Right atrium auricular region (tissue), 2 donors: ENCODE measurements at places on chromosomes 11 and 22. TPM values are rescaled to one million over a fixed set of nuclear protein-coding genes. Genes with fewer than 3 reads are reported as not detected.
A peak's percentile ranks its signal among the peaks of the same experiment; 100 is the strongest.

DNA sequence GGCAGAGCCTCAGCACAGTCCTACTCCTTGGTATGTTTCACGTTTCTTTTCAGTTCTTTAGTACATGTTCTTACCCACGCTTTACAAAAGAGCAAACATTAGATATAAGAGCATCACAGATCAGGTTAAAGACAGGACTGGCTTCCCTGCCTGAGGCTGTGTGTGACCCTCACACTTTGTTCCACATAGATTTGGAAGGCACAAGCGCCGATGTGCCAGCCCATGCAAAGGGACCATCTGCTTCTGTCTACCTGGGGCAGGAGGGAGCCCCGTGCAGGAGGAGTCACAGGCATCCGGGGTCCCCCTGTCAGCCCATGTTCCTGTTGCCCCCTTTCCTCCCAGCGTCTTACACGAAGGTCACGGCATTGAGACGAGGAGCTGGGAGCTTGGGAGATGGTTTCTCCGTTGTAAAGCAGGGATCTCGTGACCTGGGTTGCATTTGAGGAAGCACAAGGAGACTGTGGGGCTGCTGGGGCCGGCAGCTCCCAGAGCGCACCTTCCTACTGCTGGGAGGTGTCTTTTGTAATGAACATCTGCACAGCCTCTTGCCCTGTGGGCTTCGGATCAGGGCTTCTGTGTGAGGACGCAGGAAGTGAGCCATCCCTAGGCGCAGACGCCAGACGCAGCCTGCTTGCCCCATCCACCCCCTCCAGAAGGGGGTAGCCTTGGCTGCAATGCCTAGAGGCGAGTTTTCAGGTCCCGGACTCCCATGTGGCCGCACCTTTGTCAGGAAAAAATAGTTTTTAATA lies 72.6 kb downstream of the SCN3B start:
- no peaks in the 10 kb centered on the region for H3K27me3 ChIP-seq
- H3K4me3 ChIP-seq, result no peak overlapping the region
- H3K4me1 ChIP-seq, result peaks cover 5% of the 10 kb centered on the region
- DNase-seq, result no peak
- no peak overlapping the region for H3K27ac ChIP-seq
- no peaks in the 10 kb centered on the region for H3K36me3 ChIP-seq

- H3K4me3 ChIP-seq, result no peak overlapping the region
- H3K27ac ChIP-seq, result no peak overlapping the region
- no peak for DNase-seq
- H3K36me3 ChIP-seq, result no peaks in the 10 kb centered on the region
- no peaks in the 10 kb centered on the region for H3K27me3 ChIP-seq
- no peaks in the 10 kb centered on the region for H3K4me1 ChIP-seq
Observed at GRCh38 chr22:49040754-49041467, 786.8 kb downstream of the BRD1 start.

- H3K4me3 ChIP-seq, result no peak overlapping the region
- H3K27me3 ChIP-seq, result no peaks in the 10 kb centered on the region
- peak; percentile 74 for DNase-seq
- H3K36me3 ChIP-seq, result peaks cover 5% of the 10 kb centered on the region
- peak overlapping the region; percentile 86 for H3K27ac ChIP-seq
Observed at GRCh38 chr22:20550851-20551744, 43.7 kb downstream of the MED15 start.

DNA sequence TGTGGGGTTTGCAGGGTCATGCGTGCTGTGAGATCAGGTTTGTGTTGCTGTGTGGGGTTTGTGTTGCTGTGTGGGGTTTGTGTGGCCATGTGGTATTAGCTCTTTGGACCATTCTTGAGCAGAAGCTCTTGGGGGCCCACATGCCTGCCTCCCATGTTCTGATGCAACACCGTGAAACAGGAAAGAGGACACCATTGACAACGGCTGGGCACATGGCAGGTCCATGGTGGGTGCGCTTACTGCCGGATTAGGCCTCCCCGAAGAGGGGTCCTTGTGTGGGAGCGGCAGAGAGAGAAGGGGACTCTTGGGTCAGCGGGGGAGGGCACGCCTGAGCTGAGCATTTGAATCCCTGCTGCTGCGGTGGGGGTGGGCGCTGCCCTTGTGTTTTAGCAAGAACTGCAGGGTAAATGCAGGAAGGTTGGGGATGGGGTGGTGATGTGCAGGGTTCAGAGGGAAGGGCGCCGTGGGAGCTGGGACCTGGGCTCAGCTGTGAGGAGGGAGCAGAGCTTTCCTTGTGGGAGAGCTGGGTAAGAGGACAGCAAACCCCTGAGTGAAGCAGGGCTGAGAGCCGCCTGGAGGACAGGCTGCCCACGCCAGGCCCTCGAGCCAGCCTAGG lies 361.5 kb downstream of the TBC1D22A start:
- no peak overlapping the region for H3K27ac ChIP-seq
- no peak overlapping the region for H3K4me3 ChIP-seq
- H3K27me3 ChIP-seq, result no peaks in the 10 kb centered on the region
- DNase-seq, result no peak
- H3K36me3 ChIP-seq, result no peaks in the 10 kb centered on the region

Gene C1QTNF5
- 47.4 TPM for total RNA-seq

Gene OTOG
- not detected for total RNA-seq

DNA sequence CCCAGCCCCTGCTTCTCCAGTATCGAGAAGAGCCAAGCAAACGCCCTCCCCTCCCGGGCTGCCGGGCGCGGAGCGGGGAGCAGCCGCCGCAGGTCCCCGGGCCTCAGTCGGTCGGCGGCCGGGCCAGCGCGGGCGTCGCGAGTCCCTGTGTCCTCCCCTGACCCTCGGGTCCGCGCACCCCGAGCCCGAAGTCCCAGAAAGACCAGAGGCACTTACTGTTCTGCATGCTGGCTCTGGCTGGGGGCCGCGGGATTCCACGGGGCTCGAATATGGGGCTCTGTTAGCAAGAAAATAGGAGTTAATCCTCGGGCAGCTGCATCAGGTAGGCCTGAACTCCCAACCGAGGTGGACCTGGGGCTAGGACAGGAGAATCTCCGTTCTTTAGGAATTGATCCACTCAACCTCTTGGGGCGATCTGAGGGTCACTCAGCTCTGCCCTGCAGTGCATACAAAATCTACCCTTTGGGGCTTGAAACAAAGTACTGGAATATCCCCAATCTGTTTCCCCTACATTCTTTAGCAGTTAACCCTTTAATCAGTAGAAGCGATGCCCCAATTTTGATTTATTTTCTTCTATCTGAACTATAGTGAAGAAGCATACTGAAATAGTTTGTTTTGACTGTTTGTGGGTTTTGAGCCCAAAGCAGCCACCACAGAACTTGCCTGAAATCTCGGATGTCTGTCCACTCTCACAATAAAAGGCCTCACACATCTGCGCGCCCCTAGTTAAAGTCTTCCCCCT lies 4.8 kb downstream of the PAX6 start:
- peak; percentile 53 for DNase-seq
- H3K27me3 ChIP-seq, result peaks cover 80% of the 10 kb centered on the region
- H3K4me3 ChIP-seq, result no peak overlapping the region

GRCh38 chr11:33703788-33704187 lies 3.2 kb upstream of the C11orf91 start:
- H3K27me3 ChIP-seq, result no peaks in the 10 kb centered on the region
- H3K27ac ChIP-seq, result peak overlapping the region; percentile 81
- H3K4me1 ChIP-seq, result peaks cover 91% of the 10 kb centered on the region
- H3K36me3 ChIP-seq, result peaks cover 12% of the 10 kb centered on the region
- no peak overlapping the region for H3K4me3 ChIP-seq
- DNase-seq, result no peak

Gene SLC22A12
- not detected for total RNA-seq

Gene CDC42BPG
- 1.0 TPM for total RNA-seq

GRCh38 chr22:21045585-21046294 lies at the start of gene LRRC74B:
Gene LRRC74B (plus strand): TSS chr22:21045946. CDS start chr22:21045987, 41 bp downstream.
- H3K27me3 ChIP-seq, result no peaks in the 10 kb centered on the region
- peak; percentile 92 for DNase-seq
- no peaks in the 10 kb centered on the region for H3K36me3 ChIP-seq
- H3K27ac ChIP-seq, result no peak within 1 kb of the TSS
- peaks cover 22% of the 10 kb centered on the region for H3K4me1 ChIP-seq

DNA sequence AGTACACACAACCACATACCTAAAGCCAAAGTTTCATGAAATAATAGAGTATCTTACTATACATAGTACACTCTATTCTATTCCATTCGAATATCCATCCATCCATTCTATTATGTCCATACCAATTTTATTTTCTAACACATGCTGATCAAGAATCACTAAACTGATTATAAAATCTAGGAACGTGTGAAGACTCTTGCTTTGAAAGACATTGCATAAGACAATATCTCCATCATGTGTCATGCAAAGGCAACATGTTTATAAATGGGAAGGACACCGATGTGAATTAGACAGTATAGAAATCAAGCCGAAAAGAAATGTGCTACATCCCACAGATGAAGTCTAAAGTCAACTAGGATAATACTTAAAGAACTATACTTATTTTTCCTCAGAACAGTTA lies 1561.5 kb upstream of the TENM4 start:
- H3K27me3 ChIP-seq, result no peaks in the 10 kb centered on the region
- no peak overlapping the region for H3K27ac ChIP-seq
- H3K36me3 ChIP-seq, result no peaks in the 10 kb centered on the region
- DNase-seq, result no peak

Gene OR52I1
- total RNA-seq, result not detected

Gene MS4A7
- 16.0 TPM for total RNA-seq

Gene CALCB
- not detected for total RNA-seq

GRCh38 chr11:124898711-124899110 lies 1.0 kb upstream of the ROBO4 start:
- H3K4me1 ChIP-seq, result no peaks in the 10 kb centered on the region
- peak overlapping the region; percentile 73 for H3K27ac ChIP-seq
- H3K27me3 ChIP-seq, result no peaks in the 10 kb centered on the region
- no peak overlapping the region for H3K4me3 ChIP-seq

Gene BCO2
- total RNA-seq, result 44.7 TPM
